Renal cortical epithelial cell (primary cell): ENCODE measurements at places on chromosomes 5 and 9.

GRCh38 chr5:110880413-110880812, 141.6 kb downstream of the SLC25A46 start:
- DNase-seq, result peak; percentile 97

- no peak for DNase-seq
Observed at GRCh38 chr5:180589771-180590542, 1.3 kb downstream of the SCGB3A1 start.

DNA sequence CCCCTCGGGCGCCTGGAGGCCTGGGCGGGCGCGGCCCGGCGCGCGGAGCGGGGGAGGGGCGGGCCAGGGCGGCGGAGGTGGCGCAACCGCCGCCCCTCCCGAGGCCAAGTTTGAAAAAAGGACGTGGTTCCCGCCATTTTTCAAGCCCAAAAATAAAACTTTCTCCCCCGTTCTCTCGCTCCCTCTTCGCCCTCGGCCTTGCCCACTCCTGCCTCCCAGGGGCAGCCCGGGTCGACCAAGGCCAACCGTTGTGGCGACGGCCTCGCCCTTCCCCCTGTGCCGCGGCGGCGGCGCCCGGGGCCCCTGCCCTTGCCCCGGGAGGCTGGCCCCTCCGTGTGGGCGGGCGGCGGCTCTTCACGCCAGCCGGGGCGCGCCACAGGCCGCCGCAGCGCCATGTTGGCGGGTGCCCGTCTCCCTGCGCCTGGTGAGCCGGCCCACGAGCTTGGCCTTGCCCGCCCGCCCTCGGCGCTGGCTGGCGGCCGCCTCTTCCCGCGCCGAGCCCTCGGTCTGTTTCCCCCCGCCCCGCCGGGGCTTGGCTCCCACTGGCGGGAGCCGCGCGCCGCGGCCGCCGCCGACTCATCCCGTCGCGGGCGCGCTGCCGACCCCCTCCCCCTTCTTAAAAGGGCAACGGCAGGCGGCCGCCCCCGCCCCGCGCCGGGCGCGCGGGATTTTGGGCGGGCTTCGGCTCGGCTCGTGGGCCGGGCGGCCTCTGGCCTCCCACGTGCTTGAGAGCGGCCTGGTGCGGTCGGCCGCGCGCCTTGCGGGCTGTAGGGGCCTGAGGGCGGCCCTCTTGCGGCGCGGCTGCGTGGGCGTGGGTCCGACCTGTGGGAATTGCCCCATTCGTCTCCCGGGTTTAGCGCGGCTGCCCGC, 1.3 kb downstream of the ANP32B start:
- peak; percentile 32 for DNase-seq

DNA sequence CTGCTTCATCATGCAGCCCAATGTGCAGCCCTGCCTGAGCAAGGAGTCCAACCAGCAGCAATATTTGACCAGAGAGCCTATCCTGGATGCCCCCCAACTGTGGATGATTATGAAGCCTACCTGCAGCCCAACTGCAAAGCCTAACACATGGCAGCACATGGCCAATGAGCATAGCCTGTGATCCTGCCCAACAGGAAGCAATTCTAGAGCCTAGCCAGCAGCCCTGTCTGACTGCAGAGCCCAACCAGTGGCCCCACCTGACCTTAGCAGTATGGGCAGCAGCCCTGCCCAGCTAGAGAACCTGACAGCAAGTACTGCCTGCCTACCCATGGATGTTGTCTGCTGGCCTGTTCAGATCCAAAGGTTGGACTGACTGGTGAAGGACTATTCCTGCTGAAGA, 97.3 kb upstream of the SH3GL2 start:
- DNase-seq, result peak; percentile 15

GRCh38 chr5:126656401-126657007, 55.8 kb downstream of the PHAX start:
- DNase-seq, result peak; percentile 49

GRCh38 chr9:19470567-19470966, 61.8 kb downstream of the ACER2 start:
- DNase-seq, result no peak

GRCh38 chr9:136404801-136405136, 4.8 kb upstream of the SNAPC4 start:
- DNase-seq, result no peak

DNA sequence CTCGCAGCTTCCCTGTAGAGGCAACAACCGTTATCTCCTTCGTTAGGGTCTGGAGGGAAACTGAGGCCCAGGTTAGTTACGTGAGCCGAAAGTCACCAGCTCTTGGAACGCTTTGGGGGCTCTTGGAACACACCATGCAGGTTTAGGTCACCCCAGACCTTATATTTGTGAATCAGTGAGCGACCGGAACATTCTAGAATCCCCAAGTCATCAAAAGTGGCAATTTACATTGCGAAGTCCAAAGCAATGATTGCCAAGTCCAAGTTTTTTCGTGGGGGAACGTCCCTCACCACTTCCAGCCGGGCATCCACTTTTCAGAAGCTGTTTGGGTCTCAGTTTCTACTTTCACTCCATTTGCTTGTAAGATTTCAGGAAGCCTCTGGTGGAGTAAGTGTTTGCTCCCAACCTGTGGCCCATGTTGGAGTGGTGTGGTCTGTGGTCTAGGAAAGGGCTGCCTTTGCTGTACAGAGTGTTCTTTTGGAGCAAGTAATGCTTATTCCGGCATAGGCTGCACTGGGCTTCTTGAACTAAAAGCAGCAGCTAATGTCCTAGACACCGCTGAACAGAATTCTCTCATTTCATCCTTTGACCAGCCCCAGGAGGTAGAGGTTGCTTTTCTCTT, 32.8 kb upstream of the SPRY4 start:
- DNase-seq, result no peak

DNA sequence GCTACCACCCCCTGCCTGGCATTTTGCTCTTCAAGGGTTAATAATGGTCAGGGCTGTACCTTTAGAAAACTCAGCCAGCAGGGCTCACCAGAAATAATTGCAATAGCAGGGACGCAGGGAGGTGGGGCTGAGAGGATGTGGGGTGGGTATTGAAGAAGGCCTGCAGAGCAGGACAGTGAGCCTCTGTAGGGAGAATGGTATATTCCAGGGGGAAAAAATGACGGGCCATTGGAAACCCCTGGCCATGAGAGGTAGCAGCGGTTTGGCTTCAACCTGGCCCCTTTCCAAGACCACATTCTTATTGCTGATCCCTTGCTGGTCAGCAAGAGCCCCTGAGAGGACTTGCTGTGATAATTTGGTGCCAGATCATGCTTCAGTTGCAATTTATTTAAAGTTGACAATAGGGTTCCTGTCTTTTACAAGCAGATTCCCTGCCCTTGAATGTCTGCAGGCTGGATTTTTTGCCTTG, 36.7 kb upstream of the CTNNA1 start:
- peak; percentile 39 for DNase-seq

- no peak for DNase-seq
Observed at GRCh38 chr9:92535940-92536850, at the start of gene ECM2. TSS of gene ECM2 (minus strand) at chr9:92535990. CDS start at chr9:92522866, 13,124 bp downstream.

DNA sequence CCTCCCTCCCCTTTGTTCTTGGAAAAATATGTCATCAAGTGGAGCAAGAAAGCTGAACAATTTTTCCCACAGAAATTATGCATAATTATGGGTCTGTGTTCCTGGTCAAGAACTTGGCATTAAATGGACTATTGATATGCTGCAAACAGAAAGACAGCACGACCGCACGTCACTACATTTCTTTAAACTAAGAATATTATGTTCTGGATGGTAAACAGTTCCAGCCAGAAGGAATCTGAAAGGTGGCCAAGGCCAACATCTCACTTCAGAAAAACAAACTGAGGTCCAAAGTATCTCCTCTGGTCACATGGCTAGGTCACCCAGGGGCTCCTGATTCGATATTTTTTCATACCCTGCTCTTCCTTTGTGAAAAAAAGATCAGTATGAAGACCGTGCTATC, 173.3 kb upstream of the GAS1 start:
- no peak for DNase-seq

GRCh38 chr9:131739133-131739958, 530 bp downstream of the RAPGEF1 start:
- DNase-seq, result no peak

- DNase-seq, result no peak
Observed at GRCh38 chr5:109653042-109653441, 36.7 kb upstream of the MAN2A1 start.

DNA sequence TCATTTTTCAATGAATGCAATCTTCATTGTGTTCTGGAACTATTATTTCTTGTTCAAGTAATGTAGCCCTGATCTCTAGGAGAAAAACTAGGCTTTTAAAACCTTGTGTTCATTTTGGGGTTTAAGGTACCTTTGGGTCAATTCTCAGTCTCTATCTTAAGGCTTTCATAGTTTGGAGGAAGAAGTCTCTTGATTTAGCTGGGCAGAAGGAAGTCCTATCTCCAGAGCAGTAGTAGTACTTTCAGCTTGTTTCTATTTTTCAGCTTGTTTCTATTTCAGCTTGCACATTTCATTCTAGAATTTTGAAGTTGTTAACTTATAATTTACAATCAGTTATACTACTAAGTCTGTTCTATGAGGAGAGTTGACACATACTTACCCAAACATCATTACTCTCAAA, 15.2 kb downstream of the CSNK1G3 start:
- DNase-seq, result no peak

- no peak for DNase-seq
Observed at GRCh38 chr5:155282503-155283107, 269.1 kb downstream of the KIF4B start.

- no peak for DNase-seq
Observed at GRCh38 chr9:4713849-4714248, 27.2 kb downstream of the AK3 start.

GRCh38 chr9:75087289-75087823, 599 bp downstream of the NMRK1 start:
- DNase-seq, result peak; percentile 65

DNA sequence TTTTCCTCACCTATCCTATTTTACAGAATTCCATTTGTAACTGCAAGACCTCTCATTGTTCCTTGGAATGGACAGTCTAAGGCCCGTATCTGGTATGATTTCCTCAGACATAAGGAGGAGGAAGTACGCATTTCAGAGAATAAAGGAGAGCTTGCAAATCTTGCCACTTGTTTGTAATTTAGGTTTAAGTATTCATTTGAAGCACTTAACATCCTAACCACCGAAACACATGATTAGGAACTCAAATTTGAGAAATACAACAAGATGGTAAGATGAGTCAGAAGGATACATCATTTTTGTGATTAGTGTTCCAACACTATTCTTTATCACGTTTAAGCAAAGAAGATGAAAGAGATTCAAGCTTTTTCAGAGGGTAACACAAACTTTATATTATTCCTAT, 3.9 kb upstream of the ZCCHC9 start:
- no peak for DNase-seq

- DNase-seq, result no peak
Observed at GRCh38 chr5:6302684-6303083, 75.7 kb downstream of the MED10 start.

GRCh38 chr5:34490506-34491250, 165.4 kb upstream of the RAI14 start:
- DNase-seq, result no peak

DNA sequence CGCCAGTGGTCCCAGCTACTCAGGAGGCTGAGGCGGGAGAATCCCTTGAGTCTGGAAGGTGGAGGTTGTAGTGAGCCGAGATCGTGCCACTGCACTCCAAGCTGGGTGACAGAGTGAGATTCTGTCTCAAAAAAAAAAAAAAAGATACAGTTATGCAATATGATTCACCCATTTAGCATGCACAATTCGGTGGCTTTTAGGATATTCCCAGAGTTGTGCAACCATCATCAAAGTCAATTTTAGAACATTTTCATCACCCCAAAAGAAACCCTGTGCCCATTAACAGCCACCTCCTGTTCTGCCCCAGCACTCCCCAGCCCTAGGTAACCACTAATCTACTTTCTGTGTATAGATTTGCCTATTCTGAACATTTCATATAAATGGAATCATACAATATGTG, 4.3 kb upstream of the DHFR start:
- DNase-seq, result no peak

DNA sequence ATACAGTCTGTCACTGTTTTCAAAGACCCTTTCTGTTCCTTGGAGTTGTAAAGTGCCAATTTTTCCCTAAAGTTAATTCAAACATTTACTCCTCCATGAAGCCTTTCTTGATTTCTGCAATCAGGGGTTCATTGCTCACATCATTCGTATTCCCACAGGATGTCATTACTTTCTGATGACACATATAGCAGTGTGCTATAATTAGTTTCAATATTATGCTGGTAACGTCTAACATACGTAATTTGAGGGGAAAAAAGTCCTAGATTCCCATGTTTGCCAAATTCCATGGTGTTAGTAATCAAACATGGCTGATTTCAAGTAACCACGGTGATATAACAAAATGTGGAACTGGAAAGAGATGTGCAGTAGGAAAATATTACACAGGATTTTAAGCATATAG, 468.2 kb upstream of the MEF2C start:
- no peak for DNase-seq

DNA sequence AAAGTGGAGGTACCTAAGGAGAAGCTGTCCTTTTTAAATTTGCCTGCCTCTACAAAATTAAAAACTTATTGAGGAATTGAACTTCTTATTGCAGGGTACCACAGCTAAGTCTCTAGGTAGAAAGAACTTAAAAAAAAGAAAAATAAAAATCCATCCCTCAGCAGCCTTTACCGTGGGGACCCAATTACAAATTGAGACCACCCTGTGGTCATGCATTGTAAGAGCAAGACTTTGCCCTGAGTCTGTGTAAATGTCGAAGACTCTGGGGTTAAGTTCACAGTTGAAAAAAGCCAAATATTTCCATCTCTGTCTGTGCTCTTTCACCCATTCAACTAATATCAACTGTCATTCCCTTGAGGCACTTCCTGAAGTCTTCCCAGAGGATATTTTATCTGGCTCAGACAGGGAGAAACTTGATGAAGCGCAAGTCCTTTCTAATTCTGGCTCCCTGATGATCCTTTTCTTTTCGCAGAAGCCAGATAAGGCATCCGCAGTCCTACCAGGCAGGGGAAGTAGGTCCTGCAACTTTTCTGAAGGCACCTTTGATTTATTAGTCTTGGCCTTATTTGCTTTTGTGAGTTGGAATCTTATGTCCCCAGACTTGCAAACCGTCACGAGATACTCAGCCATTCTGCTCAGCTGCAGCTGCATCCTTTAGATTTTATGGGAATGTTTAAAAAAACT, 323.8 kb upstream of the WWC1 start:
- DNase-seq, result no peak

DNA sequence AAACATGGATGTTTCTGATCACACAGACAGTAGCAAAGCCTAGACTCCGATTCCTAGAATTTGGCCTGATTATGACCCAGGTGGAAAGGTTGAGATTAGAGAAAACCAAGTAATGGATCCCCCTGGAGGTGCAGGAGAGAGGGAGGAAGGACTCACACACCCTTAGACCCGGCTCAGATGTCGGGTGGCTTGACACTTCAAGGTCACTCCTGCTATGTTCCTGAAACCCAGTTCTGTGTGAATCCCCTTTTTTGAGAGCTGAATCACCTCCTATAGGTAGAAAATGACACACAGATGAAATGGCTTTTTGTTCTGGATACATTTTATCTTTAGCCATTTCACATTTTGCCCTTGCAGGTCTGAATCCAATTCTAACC, 192.8 kb downstream of the ARRDC3 start:
- DNase-seq, result no peak

- DNase-seq, result peak; percentile 71
Observed at GRCh38 chr5:150523472-150524350, 15.8 kb downstream of the NDST1 start.

DNA sequence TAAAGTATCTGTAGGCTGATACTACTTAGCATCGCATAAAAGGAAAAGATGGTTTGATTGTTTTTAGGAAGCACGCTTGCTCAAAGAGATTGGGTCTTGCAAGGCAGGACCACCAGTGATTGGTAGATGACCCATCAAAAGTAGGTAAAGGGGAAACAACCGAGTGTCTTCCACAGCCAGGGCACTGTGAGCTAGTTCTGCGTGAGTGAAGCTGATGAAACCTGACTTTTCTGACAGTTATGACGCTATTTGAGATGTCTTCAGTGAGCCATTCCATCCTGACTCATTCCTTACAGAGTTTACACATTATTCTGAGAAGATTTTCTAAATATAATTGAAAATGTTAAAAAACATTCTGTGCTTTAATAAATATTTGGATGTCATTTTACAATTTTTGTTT, 49.7 kb downstream of the BASP1 start:
- DNase-seq, result no peak
